Stimulated activated CD4-positive, alpha-beta T cell treated with anti-CD3 and anti-CD28 coated beads, Interleukin-1b, Interleukin-23, amount 100 ng/mL, for 1 hour (primary cell): ENCODE measurements at places on chromosomes 1 and 21.

DNA sequence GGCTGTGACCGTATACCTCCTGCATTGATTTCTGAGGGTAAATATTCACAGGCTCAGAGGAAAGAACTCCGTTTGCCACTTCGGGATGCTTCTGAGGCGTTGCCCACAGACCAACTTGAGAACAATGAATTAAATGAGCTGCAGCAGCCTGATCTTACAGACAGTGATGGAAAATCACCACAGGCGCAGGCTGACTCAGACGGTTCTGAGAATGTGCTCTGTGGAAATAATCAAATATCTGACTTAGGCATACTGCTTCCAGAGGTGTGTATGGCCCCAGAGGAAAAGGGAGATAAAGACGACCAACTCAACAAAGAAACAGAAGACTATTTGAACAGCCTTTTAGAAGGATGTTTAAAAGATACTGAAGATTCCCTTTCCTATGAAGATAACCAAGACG is 76.7 kb upstream of the SCCPDH start:
- no peak for DNase-seq

GRCh38 chr1:110235834-110236682 is 25.9 kb downstream of the KCNC4 start:
- no peak for DNase-seq

DNA sequence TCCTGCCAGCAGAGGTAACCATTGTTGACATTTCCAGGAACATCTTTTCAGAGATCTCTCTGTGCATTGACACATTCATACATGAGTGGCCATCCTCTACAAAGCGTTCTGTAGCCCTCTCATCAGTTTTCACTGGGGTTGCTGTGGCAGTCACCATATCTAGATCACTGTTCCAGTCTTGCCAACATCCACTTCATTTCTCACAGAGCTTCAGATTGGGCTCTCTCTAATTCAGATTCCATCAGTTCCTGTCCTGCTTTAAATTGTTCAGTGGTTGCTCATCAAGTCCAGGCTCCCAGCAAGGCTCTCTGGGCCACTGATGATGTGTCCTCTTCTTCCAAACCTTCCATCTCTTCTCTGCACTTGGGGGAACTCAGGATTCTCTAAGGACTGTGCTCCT is 173.7 kb downstream of the KCNJ6 start:
- no peak for DNase-seq

- DNase-seq = no peak
These were observed 588.4 kb downstream of the PTPRU start for GRCh38 chr1:29824511-29825273.

- no peak for DNase-seq
These were observed 269.4 kb downstream of the LRRC7 start for GRCh38 chr1:69836971-69837636.

DNA sequence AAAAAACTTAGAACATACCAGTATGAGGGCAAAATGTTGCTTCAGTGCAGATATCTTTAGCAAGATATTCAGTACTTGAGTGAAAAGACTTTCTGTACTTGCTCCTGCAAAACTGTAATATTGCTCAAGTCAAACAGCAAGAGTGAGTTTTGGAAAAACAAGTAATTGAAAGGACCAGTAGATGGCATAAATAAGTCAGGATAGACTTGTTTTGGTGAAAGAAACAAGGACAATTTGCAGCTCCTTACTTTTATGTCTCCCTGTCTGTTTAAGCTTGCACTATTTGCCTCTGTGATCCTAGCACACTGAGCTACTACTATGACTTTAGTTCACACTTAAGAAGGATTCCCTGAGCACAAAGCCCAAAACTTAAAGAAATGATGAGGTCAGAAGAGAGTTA is 39.1 kb downstream of the IFI44 start:
- DNase-seq = no peak

DNA sequence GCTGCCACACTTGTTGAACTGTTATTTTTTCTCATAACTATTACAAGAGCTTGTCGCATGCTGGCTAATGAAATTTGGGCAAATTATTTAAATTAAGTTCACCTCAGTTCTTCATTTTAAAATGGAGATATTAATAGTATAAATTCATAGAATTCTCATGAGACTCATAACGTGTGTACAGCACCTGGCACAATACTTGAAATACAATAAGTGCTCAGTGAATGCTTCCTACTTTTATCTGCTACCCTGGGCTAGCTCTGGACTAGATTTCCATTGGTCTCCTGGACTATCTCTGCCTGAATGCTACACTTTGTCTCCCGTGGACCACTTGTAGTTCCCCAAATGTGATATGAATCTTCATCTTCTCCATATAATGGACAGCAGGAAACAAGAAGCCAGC is 919 bp downstream of the SLAMF6 start:
- no peak for DNase-seq

DNA sequence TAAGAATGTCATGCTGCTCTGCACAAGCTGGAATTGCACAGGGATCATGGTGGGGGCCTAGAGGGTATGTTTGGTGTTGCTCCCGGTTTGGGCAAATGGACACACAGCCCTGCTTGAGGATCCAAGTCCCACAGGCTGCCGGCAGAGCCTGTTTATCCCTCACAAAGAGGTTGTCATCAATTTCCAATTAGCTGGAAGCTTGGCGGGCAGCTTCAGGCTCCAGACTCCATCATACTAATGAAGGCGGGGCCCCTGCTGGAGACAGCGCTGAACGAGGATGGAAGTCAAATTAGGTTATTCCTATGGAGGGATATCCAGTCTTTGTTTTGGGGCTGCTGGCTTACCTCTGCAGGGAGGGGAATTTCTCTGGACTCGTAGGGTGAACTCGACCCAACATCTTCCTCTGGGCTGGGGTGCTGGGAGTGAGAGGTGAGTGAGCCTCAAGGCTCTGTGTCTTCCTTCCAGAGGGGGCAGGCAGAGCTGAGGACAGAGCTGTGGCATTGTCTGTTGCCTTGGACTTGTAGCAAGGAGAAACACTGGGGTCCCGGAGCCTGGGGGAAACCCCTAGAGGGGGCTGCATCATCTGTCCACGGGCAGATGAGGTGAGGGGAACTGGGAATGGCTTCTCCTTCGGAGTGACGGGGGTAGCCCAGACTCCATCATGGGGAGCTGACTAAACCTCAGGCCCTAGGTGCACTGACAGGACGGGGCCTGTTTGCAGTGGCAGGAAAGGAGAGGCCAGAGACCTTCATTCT is 24.9 kb upstream of the PARP1 start:
- no peak for DNase-seq

GRCh38 chr1:7209336-7209735 is 424.1 kb downstream of the CAMTA1 start:
- no peak for DNase-seq

DNA sequence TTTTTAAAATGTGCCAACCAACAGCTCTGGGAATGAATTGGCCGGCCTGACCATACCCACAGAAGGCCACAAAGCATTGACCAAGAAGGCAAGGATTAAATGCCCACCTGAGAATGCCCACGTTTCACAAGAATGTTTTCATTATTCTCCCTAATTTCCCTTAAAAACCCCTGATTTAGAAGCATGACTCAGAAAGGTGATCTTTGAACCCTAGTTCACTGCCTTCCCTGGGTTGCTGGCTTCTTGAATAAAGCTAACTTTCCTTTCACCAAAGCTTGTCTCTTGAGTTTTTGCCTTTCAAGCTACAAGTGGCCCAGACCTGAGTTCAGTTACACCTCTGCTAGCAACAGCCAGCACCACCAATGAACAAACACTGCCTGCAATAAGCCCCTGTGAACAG is 14.4 kb upstream of the MRPL55 start:
- no peak for DNase-seq

- DNase-seq = no peak
These were observed 71.2 kb upstream of the GJB5 start for GRCh38 chr1:34683616-34684015.

DNA sequence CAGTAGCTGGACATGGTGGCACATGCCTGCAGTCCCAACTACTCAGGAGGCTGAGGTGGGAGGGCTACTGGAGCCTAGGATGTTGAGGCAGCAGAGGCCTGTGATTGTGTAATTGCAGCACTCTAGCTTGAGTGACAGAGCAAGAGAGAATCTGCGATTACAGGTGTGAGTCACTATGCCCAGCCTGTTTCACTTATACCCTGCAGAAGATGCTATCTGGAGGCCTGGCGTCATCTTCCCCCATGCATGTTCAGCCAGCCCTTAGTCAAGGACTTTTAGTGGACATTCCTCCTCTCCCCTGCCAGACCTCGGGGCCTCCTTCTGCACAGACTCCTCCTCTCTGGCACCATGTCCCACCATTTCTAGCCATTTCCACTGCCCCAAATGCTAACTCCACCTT is 36.3 kb upstream of the RCC2 start:
- DNase-seq = no peak

DNA sequence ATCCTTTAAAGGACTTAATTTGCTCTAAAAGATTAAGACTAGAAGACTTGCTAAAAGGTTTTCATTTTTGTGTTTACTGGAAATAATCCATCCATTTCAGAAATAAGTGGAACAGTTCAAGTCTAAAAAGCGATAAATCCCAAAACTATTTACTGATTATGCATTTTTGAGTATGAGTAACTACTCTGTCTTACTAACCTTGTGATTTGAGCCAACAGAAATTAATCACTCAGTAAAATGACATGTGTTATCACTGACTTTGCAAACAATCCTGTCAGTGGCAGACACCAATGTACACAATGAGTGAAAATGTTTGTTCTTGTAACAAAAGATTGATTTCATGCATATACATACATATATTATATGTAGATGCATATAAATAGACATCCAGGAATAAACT is 218.0 kb downstream of the DENND1B start:
- no peak for DNase-seq

DNA sequence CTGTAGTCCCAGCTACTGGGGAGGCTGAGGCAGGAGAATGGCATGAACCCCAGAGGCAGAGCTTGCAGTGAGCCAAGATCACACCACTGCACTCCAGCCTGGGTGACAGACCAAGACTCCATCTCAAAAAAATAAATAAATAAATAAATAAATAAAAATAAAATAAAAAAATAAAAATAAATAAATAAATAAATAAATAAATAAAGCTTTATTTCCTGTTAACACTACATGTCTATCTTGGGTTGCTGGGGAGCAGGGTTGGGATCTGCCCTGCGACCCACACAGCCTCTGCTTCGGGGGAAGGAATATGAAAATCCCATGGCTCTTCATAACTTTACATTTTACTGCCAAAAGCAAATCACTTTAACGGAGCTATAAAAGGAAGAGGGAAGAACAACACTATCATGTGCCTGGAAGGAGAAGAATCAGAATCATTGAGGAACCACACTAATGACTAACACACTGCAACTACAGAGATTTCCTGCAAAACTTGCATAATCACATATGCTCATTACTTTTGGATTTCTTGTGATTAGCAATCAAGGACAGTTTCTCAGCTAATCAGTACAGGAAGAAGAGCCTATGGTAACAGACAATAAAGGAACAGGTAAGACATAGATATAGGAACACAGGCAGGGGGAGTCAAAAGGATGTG is 72.8 kb upstream of the CD55 start:
- no peak for DNase-seq

- DNase-seq = no peak
These were observed 187.8 kb downstream of the ETS2 start for GRCh38 chr21:38993561-38993960.

DNA sequence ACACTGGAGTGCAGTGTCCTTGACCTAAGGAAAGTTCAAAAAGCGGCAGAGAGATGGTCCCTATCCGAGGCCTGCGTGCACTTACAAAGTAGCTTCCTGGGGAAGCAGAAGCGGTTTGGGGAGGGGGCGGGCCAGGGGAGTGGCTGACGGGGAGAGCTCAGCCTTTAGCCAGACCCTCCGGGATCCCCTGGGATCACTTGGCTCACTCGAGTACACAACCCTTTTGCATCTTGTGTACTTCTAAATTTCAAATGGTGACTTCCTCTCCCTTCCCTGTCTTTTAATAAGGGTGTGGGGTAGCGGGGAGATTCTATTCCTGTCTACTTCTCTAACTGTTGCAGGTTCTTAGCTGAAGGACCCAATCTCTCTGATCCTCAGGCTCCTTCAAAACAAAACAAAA is 18.1 kb upstream of the SNX27 start:
- DNase-seq = no peak

DNA sequence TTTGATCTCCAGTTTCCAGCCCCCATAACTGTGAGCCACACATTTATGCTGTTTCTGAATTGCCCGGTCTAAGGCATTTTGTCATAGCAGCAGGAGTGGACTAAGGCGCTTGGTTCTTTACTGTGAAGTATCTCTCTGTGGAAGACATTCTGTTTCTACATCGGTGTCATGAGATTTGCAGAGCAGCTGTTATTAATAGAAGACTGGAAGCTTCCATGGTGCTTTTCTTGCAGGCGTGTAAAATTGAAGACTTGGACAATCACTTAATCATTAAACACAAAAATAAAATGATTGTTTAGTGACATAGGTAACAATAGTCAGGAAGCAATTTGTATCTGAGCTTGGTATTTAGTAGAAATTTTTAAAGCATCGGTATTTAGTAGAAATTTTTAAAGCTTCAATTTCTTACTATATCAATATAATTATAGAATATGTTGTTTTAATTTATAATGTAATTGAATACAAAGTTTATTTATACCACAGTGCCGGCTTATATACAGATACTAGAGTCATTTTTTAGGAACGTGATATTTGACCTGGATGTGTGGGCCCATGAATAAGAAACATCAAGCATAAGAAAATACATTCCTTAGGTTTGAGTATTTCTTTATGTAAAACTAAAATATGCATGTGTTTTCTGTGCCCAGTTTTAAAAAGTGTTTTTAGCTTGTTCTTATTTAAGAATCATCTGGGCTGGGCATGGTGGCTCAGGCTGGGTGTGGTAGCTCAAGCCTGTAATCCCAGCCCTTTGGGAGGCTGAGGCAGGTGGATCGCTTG is 60.6 kb upstream of the COL6A1 start:
- no peak for DNase-seq

DNA sequence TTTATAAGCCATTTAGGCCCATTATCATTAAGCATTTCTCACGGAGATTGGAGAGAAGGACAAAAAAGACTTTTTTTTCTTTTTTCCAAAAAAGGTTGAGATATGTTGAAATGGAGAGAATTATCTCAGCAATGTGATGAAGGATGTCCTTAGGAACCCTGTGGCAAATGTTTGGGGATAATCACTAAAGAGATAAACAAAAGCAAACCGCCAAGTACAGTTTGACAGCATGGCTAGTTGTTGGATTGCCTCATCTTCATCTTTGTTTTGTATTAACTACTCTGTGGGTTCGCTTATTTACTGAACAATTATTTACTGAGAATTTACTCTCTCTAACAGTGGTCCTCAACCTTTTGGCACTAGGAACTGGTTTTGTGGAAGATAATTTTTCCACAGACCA is 97.4 kb upstream of the HP1BP3 start:
- no peak for DNase-seq

DNA sequence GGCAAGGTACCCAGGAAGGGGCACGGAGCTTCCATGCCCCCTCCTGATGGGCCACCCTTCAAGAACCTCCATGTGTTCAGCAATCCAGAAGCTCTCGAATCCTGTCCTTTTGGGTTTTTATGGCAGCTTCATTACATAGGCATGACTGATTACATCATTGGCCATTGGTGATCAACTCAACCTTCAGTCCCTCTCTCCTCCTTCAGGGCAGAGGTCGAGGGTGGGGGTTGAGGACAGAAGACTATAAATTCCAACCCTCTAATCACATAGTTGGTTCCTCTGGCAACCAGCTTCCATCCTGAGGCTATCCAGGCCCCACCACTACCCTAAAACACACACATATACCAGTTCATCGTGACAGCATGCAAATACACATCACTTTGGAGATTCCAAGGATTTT is 135.7 kb downstream of the ZNF281 start:
- no peak for DNase-seq
